Glomerular endothelial cell (primary cell): ENCODE measurements at places on chromosomes 3 and 15.

DNA sequence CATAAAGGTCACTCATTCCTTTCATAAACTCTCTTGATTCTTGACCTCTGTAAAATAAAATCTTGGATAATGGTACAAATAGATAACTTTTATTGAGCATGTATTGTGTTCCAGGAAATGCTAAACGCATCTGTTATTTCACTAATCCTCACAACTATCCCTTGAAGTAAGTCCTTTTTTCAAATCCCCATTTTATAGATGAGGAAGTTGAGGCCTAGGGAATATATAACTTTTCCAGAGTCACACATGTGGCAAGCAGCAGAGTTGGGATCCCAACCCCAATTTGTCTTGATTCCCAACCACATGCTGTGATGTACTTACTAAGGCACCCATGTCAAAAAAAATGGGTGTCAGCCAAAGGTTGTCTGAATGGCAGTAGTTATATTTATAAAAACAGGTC lies 6.3 kb downstream of the VPS39 start:
- no peak for DNase-seq

GRCh38 chr3:133547432-133548041 lies 25.9 kb upstream of the CDV3 start:
- no peak for DNase-seq

- no peak for DNase-seq
Observed at GRCh38 chr3:152405915-152406802, 137.4 kb downstream of the MBNL1 start.

DNA sequence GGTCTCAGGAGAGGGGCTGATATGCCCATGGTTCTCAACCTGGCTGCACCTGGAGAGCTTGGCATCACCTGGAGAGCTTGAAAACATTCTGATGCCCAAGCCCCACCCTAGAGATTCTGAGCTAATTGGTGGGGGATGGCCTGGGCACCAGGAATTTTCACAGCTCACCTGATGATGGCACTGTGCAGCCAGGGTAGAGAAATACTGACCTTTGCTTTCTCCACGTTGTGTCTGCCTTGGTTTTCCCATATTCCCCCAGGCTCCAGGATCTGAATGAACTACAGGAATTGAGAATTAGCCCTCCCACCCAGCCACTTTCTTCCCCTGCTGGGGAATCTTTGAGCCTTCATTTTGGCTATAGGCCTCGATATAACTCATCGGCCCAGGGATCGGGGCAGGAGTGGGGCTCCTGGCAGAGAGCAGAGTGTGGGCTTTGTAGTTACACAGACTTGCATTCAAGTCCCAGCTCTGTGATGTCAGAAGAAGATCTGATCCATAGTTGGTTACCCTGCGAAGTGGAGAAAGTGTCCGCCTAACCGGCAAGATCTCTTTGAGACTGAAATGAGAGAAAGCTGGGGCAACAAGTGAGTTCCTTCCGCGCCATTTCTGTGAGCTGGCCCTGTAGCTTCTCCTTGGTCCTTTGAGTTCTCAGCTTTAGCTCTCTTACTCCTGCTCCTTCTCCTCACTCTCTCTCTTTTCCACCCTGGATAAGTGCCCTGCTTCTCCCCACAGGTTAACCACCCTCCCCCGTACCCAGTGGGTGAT lies 33.1 kb upstream of the UBE2Q2 start:
- no peak for DNase-seq
